GM19239 (cell line): ENCODE measurements at places on chromosomes 5 and 9.

- no peak for DNase-seq
Observed at GRCh38 chr5:25286319-25286718, 641.5 kb upstream of the CDH10 start.

DNA sequence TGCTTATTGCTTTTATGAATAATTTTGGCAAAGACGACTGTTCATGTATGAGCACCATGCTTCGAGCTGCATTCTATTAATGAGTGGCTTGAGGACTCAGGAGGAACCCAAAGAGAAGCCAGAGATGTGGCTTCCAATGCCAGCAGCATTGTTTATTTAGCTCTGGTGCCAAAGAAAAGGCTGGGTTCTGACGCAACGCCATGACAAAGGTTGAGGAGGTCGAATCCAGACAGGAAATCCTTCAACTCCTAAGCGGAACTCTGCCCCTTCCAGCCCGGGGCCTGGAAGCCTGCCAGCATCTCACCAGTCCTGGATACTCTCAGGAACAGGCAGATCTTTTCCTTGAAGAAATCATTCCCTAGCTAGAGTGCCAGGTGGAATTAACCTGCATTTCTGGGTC, 104.4 kb downstream of the ARHGAP26 start:
- no peak for DNase-seq

- no peak for DNase-seq
Observed at GRCh38 chr9:30628915-30629567, 1755.4 kb upstream of the ACO1 start.

DNA sequence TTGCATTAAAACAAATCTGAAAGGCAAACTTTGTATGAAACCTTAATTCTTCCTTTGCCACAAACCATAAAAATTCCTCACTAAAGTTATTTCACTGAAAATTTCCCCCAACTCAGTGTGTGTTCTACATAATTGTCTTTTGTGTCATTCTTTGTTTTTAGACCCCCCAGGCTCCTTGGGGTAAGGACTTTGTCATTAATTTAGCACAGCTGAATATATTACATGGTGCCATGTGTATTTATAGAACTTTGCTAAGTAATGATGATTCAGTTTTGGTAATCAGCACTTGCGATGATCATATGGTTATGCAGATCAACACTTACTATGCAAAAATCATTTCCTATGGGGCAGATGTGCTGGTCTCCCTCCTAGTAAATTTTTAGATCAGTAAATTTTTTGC, 712.1 kb upstream of the MEF2C start:
- no peak for DNase-seq

DNA sequence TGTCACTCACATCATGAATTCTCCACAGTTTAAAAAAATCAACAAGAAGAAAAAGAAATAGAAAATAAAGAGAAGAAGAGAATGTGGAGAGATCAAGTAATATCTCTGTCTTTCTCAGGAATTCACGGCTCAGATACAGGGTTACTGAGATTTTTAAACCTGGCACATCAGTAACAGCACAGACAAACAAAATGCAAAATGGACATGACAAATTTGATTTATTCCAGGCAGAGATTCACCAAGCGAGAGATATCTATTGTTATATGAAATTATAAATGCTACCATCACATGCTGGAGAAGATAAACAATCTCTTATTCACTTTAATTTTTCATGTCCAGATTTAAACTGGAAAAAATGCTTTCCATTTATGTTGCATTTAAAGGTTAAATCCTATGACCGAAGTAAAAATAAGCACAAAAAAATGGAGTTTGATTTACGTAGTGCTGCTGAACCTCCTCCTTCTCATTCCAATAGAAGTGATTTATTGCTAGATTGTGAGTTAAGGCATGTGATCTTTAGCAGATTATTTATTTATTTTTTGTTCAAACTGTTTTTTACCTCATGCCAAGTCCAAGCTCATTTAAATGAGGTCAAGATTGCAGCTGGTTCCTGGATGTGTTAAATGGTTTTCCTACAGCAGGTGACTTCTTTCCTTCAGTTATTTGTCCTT, 926.4 kb downstream of the MAT2B start:
- DNase-seq: no peak

- DNase-seq: no peak
Observed at GRCh38 chr5:126936775-126937418, 93.5 kb downstream of the MARCHF3 start.

DNA sequence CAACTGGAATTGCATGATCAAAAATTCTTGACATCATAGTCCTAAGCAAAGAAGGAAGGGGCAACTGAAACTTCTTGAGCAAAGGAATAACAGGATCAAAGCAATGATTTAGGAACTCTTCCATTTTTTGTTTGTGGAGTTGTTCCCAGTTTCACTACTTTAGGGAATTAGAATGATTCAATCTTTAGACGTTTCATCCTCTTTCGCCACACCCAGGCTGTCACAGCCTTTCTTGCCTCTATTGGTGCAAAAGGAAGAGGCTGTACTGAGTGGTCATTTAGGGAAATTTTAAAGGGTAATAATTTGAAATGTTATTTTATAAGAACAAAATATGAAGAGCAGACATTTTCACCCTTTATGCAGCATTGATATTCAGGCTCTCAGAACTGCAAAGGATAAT, 1026.0 kb upstream of the ARRDC3 start:
- DNase-seq: no peak

DNA sequence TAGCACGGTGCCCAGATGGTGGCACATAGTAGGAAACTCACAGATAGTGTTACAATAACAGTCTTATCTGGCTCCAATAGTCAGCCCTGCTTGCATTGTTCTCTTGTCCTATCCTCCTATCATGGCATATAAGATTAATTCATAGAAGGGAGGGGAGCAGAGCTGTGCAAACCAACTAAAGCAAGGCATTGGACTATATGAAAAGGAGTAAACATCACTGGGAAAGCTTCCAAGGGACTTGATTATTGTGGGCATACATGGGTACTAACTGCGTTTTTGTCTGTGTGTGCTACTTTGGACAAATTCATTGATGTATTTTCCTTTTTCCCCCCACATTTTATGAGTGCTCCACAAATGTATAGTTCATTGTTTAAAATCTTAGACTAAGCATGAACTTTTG, 43.8 kb upstream of the C5orf47 start:
- DNase-seq: no peak

DNA sequence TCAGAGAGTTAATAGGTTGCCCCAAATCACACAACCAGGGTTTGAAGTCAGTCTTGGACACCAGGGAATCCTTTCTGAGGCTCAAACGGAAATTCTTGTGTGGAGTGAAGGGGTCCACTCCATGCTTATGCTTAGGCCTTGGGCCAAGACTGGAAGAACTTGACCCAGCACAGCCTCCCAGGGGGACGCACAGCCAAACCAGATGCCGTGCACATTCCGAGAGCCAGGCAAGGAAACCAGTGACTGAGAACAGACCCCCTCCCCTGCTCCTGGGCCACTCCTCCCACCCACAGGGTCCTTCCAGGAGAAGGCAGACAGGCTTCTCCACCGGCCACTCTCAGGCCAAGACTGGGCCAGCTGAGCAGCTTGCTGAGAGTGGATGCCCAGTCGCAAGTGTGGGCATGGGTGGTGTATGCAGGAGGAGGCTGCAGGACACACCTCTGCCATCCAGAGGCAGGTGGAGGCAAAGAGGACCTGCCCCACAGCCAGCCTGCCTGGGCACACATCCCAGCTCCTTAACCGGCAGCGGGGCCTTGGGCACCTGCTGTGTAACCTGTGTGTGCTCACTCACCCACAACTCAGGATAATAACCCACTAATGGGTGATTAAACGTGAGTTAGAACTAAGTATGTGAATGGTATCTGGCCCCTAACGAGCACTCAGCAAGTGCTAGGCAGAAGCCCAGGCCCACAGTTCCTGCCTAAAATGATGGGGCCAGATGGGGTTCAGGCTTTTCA, 38.0 kb downstream of the NIPAL4 start:
- DNase-seq: no peak

DNA sequence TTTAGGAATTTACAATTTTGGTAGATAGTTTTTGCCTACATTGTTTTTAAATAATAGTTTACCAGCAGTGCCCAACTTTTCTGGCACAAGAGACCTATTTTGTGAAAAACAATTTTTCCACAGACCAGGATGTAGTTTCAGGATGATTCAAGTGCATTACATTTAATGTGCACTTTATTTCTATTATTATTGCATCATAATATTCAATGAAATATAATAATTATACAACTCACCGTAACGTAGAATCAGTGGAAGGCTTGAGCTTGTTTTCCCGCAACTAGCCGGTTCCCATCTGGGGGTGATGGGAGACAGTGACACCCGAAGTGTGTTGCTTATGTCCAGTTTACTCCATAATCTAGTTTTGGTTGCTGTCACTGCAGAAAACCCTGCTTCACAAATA, 3.5 kb upstream of the HNRNPA0 start:
- no peak for DNase-seq

GRCh38 chr9:104784098-104784497, 20.2 kb downstream of the NIPSNAP3B start:
- DNase-seq: no peak

- DNase-seq: no peak
Observed at GRCh38 chr5:80867233-80867632, 92.9 kb upstream of the RASGRF2 start.

GRCh38 chr9:5569409-5569808, 59.1 kb downstream of the PDCD1LG2 start:
- DNase-seq: no peak

GRCh38 chr9:94081864-94082463, 2.3 kb upstream of the PTPDC1 start:
- no peak for DNase-seq

GRCh38 chr5:148583421-148583965, 70.8 kb downstream of the HTR4 start:
- DNase-seq: no peak

- DNase-seq: no peak
Observed at GRCh38 chr9:76510041-76510440, 51.1 kb downstream of the GCNT1 start.

GRCh38 chr9:84812355-84812754, 142.8 kb downstream of the NTRK2 start:
- no peak for DNase-seq

GRCh38 chr9:118946669-118947068, 422.6 kb downstream of the BRINP1 start:
- DNase-seq: no peak

DNA sequence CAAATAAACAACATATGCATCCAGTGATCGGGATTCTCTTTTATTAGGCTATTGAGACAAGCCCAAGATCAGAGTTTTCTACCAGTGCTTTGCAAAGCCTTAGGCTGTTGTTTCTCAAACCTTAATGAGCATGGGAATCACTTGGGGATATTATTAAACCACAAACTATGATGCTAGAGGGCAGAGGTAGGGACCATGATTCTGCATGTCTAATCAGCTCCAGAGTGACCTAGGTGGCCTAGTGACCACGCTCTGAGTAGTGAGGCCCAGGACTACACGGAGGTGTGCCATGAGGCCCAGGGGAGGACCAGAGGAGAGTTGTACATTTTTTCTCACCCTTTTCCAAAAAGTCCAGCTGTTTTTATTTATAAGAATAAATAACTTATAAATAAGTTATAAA, 298.5 kb upstream of the TLE4 start:
- DNase-seq: no peak

- no peak for DNase-seq
Observed at GRCh38 chr5:52859628-52860027, 71.9 kb downstream of the ITGA1 start.

DNA sequence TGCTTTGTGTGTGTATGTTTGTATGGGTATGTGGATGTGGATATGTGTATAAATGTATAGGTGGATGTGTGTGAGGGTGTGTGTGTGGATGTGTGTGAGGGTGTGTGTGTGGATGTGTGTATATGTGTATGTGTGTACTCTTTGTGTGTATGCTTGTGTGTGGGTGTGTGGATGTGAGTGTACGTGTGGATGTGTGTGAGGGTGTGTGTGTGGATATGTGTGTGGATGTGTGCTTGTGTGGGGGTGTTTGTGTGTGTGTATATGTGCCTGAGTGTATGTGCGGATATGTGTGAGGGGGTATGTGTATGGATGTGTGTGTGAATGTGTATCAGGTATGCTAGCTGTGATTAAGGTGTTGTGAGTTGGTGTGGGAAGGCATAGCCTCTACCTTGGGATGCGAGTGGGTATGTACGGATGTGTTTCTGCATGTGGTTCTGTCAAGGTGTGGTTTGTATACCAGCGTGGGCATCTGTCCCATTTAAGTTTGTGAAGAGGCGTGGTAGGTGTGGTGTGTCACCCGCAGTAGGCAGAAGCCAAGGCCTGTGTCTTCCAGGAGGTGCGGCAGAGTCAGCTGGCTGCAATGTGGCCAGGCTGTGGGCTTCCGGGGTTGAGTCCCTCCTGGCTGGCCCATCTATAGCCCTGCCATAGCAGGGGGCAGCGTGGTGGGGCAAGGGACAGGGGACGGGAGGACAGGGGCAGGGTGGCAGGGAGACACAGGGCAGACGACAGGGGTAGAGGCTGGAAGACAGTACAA, 155.8 kb downstream of the DAB2IP start:
- no peak for DNase-seq

DNA sequence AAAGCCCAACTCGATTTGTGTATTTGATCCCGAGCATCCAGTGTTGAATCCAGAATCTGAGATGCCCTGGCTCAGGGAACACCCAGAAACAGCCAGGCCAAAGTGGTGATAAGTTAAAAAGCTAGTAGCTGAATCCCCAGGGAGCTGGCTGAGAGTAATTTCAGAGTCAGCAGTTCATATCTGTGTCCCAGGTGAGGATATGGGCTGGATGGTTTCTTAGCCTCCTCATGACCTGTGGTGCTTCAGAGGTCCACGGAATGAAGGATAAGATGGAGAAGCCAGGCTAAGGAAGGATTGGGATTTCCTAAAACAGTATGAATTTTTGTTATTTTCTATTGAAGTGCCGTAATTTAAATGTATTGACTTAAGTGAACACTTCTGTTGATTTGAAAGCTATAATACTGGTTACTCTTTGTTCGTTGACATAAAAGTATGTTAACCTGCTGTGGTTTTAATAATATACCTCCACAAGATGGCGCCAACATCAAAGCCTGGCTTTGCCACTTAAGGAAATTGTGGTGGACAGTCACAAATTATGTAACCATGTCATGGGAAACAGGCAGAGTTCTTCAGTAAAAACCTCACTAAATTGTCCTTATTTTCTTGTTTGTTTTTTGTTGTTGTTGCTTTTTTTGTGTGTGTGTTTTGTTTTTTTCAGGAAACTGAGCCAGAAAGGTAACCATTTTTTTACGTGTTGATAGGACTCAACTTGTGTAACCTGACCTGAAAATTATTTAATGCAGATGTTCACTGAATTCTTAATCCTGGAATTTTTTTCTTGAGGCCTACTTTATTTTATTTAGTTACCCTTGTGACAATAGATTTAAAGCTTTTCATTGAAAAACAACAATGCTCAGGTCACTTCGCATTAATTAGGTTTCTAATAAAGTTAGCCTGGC, 11.4 kb downstream of the MTAP start:
- DNase-seq: peak; percentile 20
